ENCODE measurements at places on chromosomes 3 and 15.

GRCh38 chr3:72426618-72427397 is 421.4 kb downstream of the SHQ1 start:
- no peak for DNase-seq

DNA sequence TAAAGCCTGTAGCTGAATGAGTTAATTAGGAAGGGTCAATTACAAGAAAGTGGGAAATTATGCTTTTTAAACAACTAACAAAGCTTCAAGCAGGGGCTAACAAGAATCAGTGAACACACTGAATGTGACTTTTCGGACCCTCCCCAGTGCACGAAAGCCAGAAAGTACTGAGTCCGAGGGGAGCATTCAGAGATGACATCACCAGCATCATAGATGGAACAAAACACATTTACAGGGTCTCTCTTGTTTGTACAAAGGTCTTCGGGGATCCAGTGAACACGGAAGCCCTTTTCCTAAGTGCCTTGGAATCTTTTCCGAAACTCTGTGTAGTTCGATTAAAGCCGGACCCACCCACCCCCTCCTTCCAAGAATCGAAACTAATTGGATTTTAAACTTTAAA is 829 bp downstream of the DCP1A start:
- peak; percentile 8 for DNase-seq

GRCh38 chr15:100665570-100665969 is 63.2 kb downstream of the ASB7 start:
- no peak for DNase-seq

GRCh38 chr15:83919319-83919830 is 265.5 kb downstream of the ADAMTSL3 start:
- DNase-seq = no peak

DNA sequence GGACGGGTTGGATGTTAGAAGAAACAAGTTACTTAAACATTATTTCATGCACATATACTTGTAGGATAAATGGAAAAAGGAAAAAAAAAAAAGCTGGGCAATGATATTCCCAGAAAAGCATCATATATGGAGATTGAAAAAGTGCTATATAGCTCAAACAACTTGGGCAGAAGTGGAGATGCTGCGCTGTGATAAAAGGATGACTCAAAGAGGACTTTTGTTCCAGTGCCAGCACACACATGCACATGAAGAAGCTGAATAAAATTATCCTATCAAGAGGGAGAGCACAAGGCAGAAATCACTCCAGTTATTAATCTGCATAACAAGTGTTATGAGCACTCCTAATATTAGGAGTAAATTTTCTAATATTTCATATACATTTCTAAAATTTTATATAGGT is 30.9 kb downstream of the FRMD4B start:
- no peak for DNase-seq

GRCh38 chr3:176663837-176664831 is 533.1 kb downstream of the TBL1XR1 start:
- DNase-seq = no peak

GRCh38 chr3:115693868-115694267 is 70.6 kb downstream of the GAP43 start:
- no peak for DNase-seq

DNA sequence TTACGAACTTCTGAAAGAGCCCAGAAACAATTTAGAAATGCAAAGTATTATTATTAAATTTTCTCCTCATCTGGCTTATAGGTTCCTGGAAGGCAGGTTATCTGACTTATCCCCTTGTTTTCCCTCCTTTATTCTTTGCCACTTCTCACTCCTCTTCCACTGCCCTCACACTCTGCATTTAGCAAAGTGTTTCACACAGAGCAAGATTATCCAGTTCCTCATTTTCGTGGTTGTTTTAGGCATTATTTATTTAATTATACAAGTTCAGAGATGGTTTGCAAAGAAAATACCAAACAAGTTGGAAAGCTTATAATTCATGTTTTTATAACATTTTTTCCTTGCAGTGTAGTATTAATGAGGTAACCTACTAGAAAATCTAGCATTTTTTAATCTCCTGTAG is 544.9 kb downstream of the NSUN3 start:
- no peak for DNase-seq

DNA sequence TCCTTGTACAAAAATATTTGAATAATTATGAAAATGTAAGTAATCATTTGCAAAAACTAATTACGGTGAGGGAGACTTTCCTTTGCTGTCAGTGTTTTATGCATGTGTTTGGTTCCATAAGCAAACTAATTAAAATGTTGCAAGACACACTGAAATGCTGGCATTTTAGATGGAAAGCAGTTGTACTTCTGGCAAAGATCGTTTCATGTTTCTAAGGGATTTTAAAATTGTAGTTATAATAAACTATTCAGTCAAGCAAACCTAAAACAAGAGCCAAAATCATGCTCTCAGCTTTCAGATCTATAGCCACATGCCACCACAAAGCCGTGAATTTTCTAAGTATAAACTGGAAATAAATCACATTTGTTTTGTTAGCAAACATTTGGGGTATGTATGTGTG is 240.1 kb upstream of the ZNF385D start:
- no peak for DNase-seq

DNA sequence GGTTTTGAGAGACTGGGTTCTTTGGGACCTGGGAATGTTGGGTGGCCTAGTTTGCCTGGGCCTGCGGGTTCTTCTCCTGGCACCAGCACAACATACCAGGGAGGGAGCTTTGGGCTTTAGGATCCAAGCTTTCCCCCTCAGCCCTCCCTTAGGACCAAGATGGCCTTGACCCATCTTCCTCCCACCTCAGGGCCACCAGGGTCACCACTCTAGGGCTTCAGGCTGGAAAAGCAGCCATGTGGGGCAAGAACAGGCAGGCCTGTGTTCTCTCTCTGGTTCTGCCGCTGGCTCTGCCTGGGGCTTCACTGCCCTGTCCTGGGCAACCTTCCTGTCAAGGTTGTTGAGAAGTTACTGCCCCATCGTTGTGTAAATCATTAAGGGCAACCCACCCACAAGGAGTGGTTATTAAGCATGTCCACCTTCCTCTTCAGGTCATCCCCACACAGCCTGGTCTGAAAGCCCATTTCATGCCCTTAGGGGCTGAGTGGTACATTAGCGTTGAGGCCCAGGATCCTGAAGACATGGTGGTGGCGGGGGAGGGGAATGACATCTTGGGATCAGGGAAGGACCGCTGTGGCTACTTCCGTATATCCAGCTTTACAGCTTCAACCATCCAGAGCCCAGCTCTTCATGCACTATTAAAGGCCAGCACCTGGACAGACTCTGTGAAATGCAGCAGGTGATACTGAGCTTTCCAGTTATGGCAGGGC is 652 bp downstream of the DUOX1 start:
- no peak for DNase-seq

- no peak for DNase-seq
These were observed 32.5 kb upstream of the ZNF445 start for GRCh38 chr3:44510000-44510368.

Data from CD8-positive, alpha-beta T cell (primary cell).